Activated CD4-positive, alpha-beta T cell treated with anti-CD3 and anti-CD28 coated beads, Interleukin-2, amount 10 ng/mL, durations not matched to agents 24 days and 14 days (primary cell): ENCODE measurements at places on chromosomes 7 and 10. TPM values are rescaled to one million over a fixed set of nuclear protein-coding genes. Genes with fewer than 3 reads are reported as not detected.

The RAMP3 gene
- not detected in 2 replicates for total RNA-seq

GRCh38 chr10:77424257-77424656, 213.4 kb downstream of the KCNMA1 start:
- no peak overlapping the region for H3K4me3 ChIP-seq
- H3K27ac ChIP-seq, result no peak overlapping the region
- no peak for DNase-seq
- H3K36me3 ChIP-seq, result no peaks in the 10 kb centered on the region
- no peaks in the 10 kb centered on the region for H3K4me1 ChIP-seq

GRCh38 chr7:99476107-99476506, 3.4 kb downstream of the ZNF789 start:
- peaks cover 35% of the 10 kb centered on the region for H3K36me3 ChIP-seq
- DNase-seq, result no peak
- H3K27me3 ChIP-seq, result no peaks in the 10 kb centered on the region
- no peak overlapping the region for H3K4me3 ChIP-seq

GRCh38 chr7:20352573-20353306, 22.0 kb downstream of the ITGB8 start:
- no peaks in the 10 kb centered on the region for H3K36me3 ChIP-seq
- no peak for DNase-seq
- H3K27ac ChIP-seq, result no peak overlapping the region
- H3K4me1 ChIP-seq, result no peaks in the 10 kb centered on the region
- H3K27me3 ChIP-seq, result no peaks in the 10 kb centered on the region

GRCh38 chr10:79130846-79131245, 62.1 kb downstream of the ZMIZ1 start:
- no peak overlapping the region for H3K27ac ChIP-seq
- no peak overlapping the region for H3K4me3 ChIP-seq
- peaks cover 6% of the 10 kb centered on the region for H3K36me3 ChIP-seq
- no peak for DNase-seq
- no peaks in the 10 kb centered on the region for H3K27me3 ChIP-seq
